ENCODE measurements at places on chromosomes 11 and 22. TPM values are rescaled to one million over a fixed set of nuclear protein-coding genes. Genes with fewer than 3 reads are reported as not detected.

MPST gene
- total RNA-seq, result 48.6 TPM

ASPHD2 gene
- 0.75 TPM for total RNA-seq

OR8A1 gene
- not detected for total RNA-seq

MRGPRX3 gene
- not detected for total RNA-seq

NCAM1 gene
- total RNA-seq, result 14.8 TPM

GRCh38 chr22:23904573-23905254 is 10.5 kb downstream of the MIF start:
- DNase-seq, result no peak

GRCh38 chr11:105903113-105903512 is 118.9 kb downstream of the MSANTD4 start:
- no peak for DNase-seq

- DNase-seq, result peak; percentile 45
Measured at GRCh38 chr22:45896153-45896951, 80.6 kb downstream of the WNT7B start.

Data from pancreas (tissue), 10 donors.